Regular cardiac myocyte (primary cell): ENCODE measurements at places on chromosomes 7 and 10. TPM values are rescaled to one million over a fixed set of nuclear protein-coding genes. Genes with fewer than 3 reads are reported as not detected.

OR2A7 gene
- not detected in 2 replicates for total RNA-seq

ZNF248 gene
- 4.6 and 11.6 TPM in 2 replicates for total RNA-seq

PHYHIPL gene
- total RNA-seq, result not detected in 2 replicates

CNTNAP2 gene
- not detected in 2 replicates for total RNA-seq

HOGA1 gene
- 0.56 and 0.58 TPM in 2 replicates for total RNA-seq

MBL2 gene
- not detected in 2 replicates for total RNA-seq

CALY gene
- not detected in 2 replicates for total RNA-seq

NAPEPLD gene
- 11.9 and 12.7 TPM in 2 replicates for total RNA-seq

ALKBH4 gene
- 10.7 and 16.3 TPM in 2 replicates for total RNA-seq

C10orf62 gene
- 0.19 TPM in 1 of 2 replicates, not detected in the other for total RNA-seq

PAX4 gene
- total RNA-seq, result not detected in 2 replicates

FEZF1 gene
- total RNA-seq, result not detected in 2 replicates

FRAT2 gene
- total RNA-seq, result 6.1 and 6.2 TPM in 2 replicates

NPFFR1 gene
- under 0.01 TPM in 1 of 2 replicates, not detected in the other for total RNA-seq

SLIT1 gene
- under 0.01 TPM in 2 replicates for total RNA-seq

ZNF425 gene
- 3.1 and 3.4 TPM in 2 replicates for total RNA-seq

RHBDD2 gene
- total RNA-seq, result 11.5 and 20.9 TPM in 2 replicates

GBX1 gene
- not detected in 2 replicates for total RNA-seq

PBLD gene
- 6.1 and 7.3 TPM in 2 replicates for total RNA-seq

PRSS37 gene
- total RNA-seq, result not detected in 2 replicates

CPED1 gene
- 52.1 and 150 TPM in 2 replicates for total RNA-seq

TRIM73 gene
- total RNA-seq, result 0.19 and 1.1 TPM in 2 replicates

GLCCI1 gene
- 2.9 and 8.5 TPM in 2 replicates for total RNA-seq

CSTF2T gene
- total RNA-seq, result 14.1 and 30.7 TPM in 2 replicates

HOXA9 gene
- not detected in 2 replicates for total RNA-seq

LDB3 gene
- under 0.01 TPM in 1 of 2 replicates, not detected in the other for total RNA-seq

ANKIB1 gene
- 52.1 and 93.3 TPM in 2 replicates for total RNA-seq

CDNF gene
- 1.1 and 1.2 TPM in 2 replicates for total RNA-seq

GSTO2 gene
- total RNA-seq, result 2.3 and 2.5 TPM in 2 replicates

CACNA2D1 gene
- 263 and 525 TPM in 2 replicates for total RNA-seq

FHIP2A gene
- 30.9 and 41.2 TPM in 2 replicates for total RNA-seq

PLCE1 gene
- 1.2 and 1.4 TPM in 2 replicates for total RNA-seq

HYAL4 gene
- not detected in 2 replicates for total RNA-seq

AKR1C2 gene
- total RNA-seq, result 11.0 and 73.6 TPM in 2 replicates

SLK gene
- total RNA-seq, result 52.1 and 56.0 TPM in 2 replicates

SCIN gene
- total RNA-seq, result 0.19 and 0.56 TPM in 2 replicates

UCN3 gene
- total RNA-seq, result not detected in 2 replicates

NKX1-2 gene
- not detected in 2 replicates for total RNA-seq

ZNF212 gene
- total RNA-seq, result 3.9 and 5.6 TPM in 2 replicates

SLC29A4 gene
- total RNA-seq, result 1.3 and 2.5 TPM in 2 replicates

C10orf105 gene
- total RNA-seq, result under 0.01 TPM in 1 of 2 replicates, not detected in the other

ADAM22 gene
- total RNA-seq, result 0.28 and 0.58 TPM in 2 replicates

GPER1 gene
- 2.7 and 3.1 TPM in 2 replicates for total RNA-seq

UCMA gene
- total RNA-seq, result not detected in 2 replicates

COBL gene
- total RNA-seq, result not detected in 2 replicates

MMD2 gene
- total RNA-seq, result not detected in 2 replicates

SAMD9 gene
- 19.7 and 22.0 TPM in 2 replicates for total RNA-seq

TNS3 gene
- 19.0 and 74.7 TPM in 2 replicates for total RNA-seq

ZNF37A gene
- 12.3 and 17.5 TPM in 2 replicates for total RNA-seq

KCNK18 gene
- total RNA-seq, result not detected in 2 replicates

CADPS2 gene
- 14.4 and 25.9 TPM in 2 replicates for total RNA-seq

NEUROD6 gene
- not detected in 2 replicates for total RNA-seq

LIPF gene
- not detected in 2 replicates for total RNA-seq

INHBA gene
- 47.5 and 83.4 TPM in 2 replicates for total RNA-seq

CPN1 gene
- total RNA-seq, result not detected in 2 replicates

RET gene
- 0.28 and 0.58 TPM in 2 replicates for total RNA-seq

TMEM236 gene
- under 0.01 TPM in 2 replicates for total RNA-seq

DPP6 gene
- total RNA-seq, result not detected in 2 replicates

ZNF853 gene
- 0.19 and 0.28 TPM in 2 replicates for total RNA-seq
